ENCODE measurements at places on chromosomes 16 and 17.

GRCh38 chr17:57935833-57936807 is 19.1 kb downstream of the CUEDC1 start:
- DNase-seq, result peak; percentile 49

DNA sequence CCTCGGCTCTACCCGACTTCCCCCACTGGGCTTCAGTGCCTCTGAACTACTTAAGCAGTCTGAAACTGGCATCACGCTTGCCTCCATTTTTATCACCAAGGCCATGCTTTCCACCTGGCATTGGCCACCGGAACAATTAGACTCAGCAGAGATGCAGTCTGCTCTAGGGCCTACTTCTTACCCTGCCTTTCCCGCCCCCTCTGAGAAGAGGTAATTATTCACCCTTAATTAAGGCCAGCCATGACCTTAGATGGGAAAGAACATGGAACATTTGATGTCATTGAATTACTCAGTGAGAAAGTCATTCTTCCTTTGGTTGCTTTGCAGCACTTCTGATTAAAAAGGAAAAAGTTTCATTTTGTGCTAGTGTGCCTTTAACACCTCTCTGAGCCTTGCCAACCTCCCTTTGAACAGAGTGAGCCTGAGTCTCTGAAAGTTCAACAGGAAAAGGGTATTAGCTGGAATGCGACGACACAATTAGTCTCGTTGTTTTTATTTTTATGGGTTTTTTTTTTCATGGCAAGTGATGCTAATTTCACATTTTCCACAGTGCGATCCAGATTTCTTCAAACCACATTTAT is 60.9 kb upstream of the TNRC6A start:
- DNase-seq, result peak; percentile 23

- no peak for DNase-seq
Measured at GRCh38 chr16:83972256-83973008, 4.4 kb downstream of the NECAB2 start.

DNA sequence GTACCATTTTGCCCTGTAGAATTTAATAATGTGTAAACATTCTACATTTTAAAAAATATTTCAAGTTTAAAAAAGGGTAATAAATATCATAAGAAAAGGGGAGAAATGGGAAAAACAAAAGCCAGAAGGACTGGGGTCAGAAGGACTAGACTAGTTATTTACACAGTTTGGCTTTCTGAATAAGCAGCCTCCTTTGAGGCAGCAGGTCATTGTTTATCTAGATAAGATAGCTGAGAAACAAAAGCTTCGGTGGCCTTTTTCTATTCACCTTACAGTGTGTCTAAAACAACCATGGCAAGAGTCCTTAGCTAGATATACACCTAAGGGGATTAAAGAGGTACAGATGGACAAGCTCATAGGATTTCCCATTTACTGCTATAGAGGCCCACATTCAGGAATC is 396.5 kb upstream of the PMFBP1 start:
- no peak for DNase-seq

DNA sequence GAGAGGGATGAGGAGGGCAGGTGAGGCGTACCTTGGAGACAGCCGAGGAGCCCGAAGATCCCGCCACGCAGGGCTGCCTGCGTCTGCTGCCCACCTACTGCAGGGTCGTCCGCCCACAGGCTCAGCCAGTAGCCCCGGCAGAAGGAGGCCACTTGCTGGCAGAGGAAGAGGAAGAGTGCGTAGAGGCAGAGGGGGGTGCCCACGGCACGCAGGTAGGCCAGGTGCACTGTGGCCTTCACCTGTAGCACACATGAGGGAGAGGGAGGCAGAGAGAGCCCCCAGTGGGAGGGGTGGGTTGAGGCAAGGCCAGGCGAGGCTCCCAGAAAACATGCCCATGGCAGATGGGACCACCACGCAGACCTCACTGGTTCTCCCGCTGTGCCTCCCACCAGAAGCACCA is 53.7 kb downstream of the ABCC6 start:
- DNase-seq, result no peak

GRCh38 chr16:81004646-81005353 is 1.9 kb downstream of the CMC2 start:
- peak; percentile 37 for DNase-seq

- no peak for DNase-seq
Measured at GRCh38 chr17:45314741-45315647, 1.8 kb downstream of the MAP3K14 start.

DNA sequence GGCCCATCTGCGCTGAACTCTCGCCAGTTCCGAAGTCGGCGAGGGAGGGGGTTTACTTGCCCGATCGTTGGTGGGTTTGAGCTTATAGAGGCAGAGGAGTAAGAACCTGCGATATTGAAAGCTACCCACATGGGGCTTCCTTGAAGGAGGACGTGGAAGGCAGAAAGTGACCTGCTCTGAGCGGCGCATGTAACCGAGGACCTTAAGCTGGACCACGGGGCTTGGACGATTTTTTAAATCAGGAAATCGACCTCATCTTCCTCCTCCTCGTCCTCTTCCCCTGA is 2.0 kb downstream of the PRAC2 start:
- DNase-seq, result no peak

GRCh38 chr17:4950075-4950745 is 709 bp upstream of the ENO3 start:
- no peak for DNase-seq

GRCh38 chr17:81208651-81209050 is 14.1 kb downstream of the CEP131 start:
- DNase-seq, result no peak

DNA sequence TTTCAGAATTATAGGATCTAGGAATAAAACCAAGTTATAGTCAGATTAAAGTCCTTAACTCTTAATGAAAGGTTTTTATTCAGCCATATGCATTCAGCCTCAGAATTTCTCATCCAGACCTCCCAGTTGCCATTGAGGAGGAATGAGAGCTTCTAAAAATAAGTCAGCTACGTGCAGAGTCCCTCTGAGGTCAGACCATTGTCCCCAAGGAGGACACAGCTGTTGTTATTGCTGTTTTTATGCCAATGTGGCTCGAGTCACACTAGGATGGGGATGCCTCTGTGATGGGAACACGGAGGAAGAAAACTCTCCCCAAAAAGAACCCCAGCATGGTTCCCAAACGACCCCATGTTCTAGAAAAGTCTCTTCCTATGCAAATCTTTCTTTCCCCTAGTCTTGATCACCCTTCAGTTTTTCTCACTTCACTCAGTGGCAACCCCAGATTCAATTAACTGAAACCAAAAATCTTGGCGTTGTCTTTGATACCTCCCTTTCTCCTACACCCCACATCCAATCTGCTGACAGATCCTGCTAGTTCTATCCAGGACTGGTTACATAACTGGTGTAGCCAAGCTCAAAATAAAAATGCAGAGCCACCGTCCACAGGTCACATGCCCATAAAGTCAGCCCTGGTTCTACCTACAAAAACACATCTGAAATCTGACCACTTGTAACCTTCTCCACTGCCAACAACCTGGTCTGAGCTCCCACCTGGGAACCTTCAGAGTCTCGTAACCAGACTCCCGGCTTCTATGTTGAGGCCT is 138.2 kb upstream of the ERCC4 start:
- no peak for DNase-seq

- no peak for DNase-seq
Measured at GRCh38 chr17:74595037-74595750, 3.1 kb upstream of the CD300LD start.

- DNase-seq, result peak; percentile 96
Measured at GRCh38 chr16:27202923-27203506, 311 bp upstream of the KDM8 start.

GRCh38 chr17:52606590-52606989 is 448.1 kb upstream of the CA10 start:
- DNase-seq, result no peak

DNA sequence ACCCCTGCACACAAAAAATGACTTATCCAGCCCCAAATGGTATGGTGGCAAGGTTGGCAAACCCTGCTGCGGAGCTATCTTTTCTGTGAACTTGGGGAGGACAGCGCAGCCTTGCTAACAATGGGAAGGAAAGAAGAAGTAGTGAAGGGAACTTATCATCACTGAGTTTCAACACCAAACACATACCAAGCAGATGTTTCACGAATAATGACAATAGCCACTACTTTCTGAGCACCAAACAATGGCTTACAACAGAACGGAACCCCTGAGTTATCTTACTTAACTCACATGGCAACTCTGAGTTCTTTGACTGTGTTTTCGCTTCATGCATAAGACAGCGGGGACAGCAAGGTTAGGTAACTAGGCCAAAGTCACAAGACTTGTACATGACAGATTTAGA is 148.9 kb downstream of the XYLT1 start:
- no peak for DNase-seq

DNA sequence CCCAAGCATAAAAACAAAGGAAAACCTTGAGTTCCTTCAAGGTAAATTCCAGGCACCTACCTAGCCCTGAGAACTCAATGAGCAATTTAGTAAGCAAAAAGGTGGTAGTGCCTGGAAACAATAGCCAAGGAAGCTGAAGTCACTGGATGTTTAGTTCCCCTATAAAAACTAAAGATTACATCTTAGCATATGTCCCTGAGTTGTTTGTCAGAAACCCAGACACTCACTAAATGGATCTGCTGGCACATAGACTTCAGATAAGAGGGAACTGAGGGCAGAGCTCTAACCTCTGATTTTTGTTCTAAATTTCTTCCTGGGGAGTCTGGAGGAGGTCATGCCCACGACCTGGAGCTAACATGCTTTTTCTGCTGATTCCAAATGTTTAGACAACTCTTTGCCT is 532.8 kb upstream of the SALL1 start:
- no peak for DNase-seq

DNA sequence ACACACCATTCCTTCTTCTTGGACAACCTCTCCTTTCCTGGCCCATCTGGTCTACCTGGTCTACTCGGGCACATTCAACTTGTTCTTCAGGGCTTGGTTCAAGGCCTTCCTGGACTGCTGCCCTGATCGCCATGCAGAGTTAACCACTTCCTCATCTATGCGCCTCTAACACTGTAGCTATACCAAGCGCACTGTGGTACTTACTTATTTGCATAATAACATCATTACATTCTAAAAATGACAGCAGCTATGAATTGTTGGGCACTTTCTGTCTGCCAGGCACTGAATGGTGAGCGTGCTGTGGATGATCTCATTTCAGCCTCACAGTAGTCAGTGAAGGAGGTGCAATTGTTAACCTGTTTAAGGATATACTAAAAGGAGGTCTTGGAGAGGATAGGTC is 66.9 kb upstream of the SDK2 start:
- DNase-seq, result no peak

DNA sequence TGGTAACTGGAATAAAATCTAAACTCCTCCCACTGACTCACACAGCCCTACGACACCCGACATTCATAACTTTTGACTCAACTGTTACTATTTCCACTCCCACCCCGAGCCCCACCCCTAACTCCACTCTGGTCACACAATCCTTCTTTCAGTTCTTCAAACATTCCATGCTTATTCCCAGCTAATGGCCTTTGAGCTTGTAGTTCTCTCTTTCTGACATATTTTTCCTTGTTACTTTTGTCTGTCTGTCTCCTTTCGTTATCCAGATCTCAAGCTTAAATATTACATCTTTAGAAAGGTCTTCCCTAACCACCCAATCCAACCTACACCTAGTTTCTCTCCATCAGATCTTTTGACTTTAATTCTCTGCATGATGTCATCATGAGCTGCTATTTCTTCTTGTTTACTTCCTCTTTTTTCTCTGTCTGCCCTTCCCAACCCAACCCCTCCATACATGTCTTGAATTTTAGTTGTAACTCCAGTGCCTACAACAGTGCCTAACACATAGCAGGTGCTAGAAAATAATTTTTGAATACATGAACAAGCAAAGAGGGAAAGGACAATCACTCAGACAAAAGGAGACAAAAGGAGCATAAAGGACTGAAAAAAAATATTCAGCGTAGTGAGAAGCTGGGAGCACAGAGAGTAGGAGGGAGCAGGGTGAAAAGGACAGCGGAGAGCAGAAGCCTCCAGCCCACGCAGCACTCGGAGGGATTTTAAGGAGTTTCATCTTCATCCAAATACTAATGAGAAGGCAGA is 65.2 kb upstream of the SMIM36 start:
- no peak for DNase-seq

- DNase-seq, result no peak
Measured at GRCh38 chr16:57143149-57143921, 42.5 kb downstream of the PSME3IP1 start.

GRCh38 chr17:9313346-9313745 is 262.3 kb downstream of the STX8 start:
- no peak for DNase-seq

DNA sequence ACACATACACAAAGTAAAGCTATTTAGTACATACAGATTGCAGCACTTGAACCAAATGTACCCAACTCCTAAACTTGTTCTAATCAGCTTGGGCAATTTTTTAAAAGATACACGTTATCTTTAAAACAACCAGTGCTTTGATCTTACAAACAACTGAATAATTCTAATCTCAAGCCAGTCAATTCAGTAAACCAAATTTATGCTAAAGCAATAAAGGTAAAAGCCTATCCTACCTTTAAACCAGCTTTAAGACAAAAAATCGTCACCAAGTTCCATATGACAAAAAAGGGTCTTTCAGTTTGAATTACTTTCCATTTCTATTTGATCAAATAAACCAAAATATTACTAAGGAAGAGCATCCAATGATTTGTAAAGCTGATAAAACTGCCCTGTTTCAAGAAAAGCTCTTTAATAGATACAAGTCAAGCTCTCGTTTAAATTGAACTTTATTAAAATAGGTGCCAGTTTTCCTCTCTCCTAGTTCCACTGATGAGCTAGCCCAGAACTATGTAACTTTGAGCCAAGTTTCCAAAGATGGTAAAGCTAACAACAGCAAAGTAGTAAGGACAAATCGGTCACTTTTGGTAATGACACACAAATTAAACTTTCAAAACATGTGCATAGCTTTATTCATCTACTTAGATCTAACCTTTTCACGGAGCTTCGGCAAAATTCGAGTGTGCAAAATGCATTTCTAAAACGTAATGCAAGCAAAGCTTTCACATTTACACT is 10.2 kb downstream of the CRYBA1 start:
- DNase-seq, result no peak

DNA sequence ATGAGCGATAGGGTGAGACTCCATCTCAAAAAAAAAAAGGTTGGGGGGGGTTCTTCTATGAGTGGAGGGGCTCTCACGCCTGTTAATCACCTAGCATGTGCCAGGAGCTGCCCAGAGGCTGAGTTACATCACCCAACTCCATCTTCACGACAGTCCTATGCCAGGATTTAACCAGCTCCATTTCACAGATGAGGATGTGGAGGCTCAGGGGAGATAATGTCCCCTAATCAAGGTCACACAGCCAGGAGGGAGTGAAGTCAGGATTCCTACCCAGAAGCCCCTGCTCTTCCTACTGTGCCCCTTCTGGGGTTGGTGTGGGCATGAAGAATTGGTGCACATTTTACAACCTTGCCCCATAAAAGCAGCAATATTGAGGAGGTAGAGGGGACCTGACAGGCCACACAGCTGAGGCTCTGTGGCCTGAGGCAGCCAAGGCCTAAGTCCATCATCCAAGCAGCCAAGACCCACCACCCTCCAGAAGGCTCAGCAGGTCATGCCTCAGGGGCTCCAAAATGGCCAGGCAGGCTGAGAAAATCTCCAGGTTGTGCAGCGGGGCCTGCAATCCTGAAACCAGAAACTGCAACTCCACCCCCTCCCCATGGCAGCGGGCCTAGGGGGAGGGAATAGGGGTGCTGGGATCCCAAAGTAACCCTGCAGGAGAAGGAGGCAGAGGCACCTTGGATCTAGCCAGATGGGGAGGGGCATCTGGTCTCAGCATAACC is 6.9 kb downstream of the PPY start:
- no peak for DNase-seq
